ENCODE measurements at places on chromosomes 12 and 14.

DNA sequence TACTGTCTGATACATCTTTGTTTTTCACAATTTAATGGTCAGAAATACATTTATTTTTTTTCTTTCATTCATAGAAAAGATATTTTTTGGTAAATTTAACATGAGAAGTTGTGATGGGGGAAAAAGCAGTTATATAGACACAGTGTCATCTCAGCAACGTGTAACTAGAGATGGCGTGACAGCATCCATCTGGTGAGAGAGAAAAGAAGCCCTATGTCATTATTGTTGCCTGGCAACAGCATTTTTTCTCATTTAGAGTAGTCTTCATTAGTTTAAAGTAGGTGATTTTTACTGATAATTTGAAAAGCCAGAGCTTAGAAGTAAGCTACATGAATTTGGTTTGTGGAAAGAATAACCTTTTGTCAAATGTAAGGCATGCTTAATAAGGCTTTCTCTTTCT, 128.6 kb downstream of the ACSS3 start:
- no peak for DNase-seq

GRCh38 chr12:26196421-26196716, 996 bp downstream of the SSPN start:
- no peak for DNase-seq

DNA sequence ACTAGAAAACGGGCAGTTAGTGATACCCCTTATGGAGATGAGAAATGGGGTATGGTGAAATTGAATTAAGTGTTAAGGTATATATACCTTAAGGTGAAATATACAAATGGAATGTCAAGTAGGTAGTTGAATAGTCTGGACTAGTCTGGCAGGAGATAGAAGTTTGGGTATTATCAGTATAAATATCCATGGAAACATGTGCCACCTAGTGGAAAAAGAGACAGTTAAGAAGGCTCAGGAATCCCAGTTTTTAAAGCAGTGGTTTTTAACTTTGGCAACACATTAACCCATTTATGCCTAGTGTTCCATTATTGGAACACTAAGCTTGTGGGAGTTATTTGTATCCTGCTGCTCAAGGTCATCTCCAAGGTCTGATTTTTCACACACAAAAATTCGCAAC, 38.6 kb upstream of the TPH2 start:
- DNase-seq = no peak

GRCh38 chr12:101634724-101635123, 40.0 kb downstream of the MYBPC1 start:
- no peak for DNase-seq

DNA sequence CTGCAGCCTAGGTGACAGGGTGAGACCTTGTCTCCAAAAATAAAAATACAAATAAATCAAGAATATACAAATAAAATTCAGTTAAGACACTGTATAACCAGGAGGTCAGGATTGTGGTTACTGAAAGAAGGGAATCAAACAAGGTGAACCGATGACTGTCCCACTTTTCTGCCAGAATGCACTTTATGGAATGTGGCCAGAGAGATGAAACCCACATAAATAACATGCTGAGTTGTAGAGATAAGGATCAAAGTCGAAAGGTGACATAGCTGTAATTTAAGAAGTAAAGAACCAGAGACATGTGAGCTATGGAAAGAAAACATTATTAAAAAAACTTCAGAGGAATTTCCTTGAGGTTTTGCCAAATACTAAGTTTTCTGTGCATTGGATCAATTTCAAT, 1098.2 kb upstream of the USP15 start:
- no peak for DNase-seq

GRCh38 chr14:101820283-101820798, 58.8 kb downstream of the PPP2R5C start:
- no peak for DNase-seq

DNA sequence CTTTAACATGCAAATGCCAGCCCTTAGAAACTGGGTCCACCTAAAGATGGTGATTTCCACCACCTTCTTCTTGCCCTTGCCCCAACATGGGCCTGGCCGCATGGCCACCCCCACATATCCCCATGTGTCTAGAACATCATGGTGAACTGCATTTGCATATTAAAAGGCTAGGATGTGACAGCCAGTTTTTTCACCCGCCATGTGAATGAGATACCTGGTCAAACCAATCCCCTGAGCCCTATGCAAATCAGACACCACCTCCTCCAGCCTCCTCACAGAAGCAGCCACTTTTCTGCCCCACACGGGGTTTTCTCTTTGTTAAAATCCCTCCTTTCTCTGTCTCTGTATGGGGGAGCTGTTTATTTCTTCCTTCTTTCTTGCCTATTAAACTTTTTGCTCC, 1322.5 kb downstream of the FSCB start:
- no peak for DNase-seq

DNA sequence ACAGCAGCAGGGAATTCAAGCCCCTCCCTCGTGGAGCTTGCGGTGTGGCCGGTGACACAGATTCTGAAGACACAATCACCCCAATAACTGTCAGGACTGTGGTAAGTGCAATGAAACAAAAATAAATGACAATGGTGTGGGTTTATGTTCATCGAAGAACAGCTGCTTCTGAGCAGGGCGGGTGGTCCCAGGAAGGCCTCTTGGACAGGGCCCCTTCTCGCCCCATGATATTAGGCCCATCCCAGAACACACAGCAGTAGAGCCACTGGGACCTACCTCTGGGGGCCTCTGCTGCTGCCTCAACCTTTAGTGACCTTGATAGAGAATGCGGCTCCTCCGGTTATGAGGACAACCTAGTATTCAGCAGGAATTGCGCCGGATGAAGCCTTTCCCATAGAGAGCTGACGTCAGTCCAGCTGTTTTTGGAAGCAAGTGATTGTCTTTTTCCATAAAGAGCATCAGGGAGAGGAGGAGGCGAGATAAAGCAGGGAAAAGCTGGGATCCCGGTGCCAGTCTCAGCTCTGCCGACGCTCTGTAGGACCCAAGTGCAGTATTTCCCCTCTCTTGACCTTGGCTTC, 84.1 kb upstream of the BCL11B start:
- no peak for DNase-seq

GRCh38 chr14:79487632-79488031, 723.7 kb downstream of the DIO2 start:
- no peak for DNase-seq

- DNase-seq = no peak
Observed at GRCh38 chr12:79929065-79929464, 5.8 kb downstream of the PPP1R12A start.

DNA sequence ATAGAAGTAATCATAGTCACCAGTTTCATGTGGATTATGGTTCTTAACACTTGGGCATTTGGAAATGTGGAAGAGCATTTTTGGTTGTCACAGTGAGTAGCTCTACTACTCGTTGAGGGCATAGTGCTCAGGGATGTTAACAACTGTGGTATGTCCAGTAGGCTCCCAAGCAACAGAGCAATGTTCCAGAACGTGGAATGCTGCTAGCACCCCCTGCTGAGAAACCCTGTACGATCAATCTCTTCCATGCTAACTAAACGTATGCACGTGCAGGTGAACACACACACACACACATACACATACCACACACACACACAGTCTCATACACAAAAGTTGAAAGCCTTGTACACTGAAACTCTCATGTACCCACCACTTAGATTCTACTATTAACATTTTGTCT, 16.6 kb upstream of the GNPTAB start:
- DNase-seq = no peak

- no peak for DNase-seq
Observed at GRCh38 chr12:46803517-46803916, 22.3 kb downstream of the SLC38A4 start.

DNA sequence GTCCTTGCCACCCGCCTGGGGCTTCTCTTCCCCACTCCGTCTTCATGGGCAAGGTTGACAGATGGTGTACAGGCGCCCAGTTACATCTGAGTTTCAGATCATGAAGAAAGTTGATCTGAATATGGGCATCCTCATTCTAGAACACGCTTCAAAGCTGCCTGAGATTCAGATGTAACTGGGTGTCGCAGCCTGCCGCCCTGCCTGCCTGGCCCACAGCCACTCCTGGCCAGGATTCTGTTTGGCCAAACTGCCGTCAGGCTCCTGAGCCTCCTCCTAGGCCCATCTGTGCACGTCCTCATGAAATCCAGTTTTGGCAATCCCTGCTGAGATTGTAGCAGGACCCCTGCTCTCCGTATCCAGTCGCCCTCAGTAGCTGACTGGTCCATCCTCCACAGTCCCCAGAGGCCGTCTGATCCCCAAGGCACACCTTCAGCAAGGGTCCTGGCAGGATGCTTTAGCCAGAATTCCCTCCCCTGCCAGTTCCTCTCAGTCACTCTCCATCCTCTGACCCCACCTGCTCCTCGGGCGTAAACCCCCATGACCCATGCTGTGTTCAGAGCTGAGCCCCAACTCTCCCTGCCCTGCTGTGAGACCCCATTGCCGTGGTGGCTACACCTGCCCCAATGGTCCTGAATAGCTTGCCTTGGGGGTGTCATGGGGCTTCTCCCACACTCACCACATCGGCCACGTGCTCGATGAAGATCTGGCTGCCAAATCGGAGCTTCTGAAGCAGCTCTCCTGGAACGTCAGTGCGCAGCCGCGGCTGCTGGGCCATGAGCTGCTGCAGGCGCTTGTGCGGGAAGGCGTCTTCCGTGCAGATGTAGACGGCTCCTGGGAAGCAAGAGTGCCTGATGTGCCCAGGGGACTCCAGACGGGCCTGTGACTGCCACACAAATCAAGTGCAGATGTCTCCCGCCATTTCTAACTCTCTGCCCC, 12.5 kb downstream of the XRCC3 start:
- DNase-seq = no peak

DNA sequence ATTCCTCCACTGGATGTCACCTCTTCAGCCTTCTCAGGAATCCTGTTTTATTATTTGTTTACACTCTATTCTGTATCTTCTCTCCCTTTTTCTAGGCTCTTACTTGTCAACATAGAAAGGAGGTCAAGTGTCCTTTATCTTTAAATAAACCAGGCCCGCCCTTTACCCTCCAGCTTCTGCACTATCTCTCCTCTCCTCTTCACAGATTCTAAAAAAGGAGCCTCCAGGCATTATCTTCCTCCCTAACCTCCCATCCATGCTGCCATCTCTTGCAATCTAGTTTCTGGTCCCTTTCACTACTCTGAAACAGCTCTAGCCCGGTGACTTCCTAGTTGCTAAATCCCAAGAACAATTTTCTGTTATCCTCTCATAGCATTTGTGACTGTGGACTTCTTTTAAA, 24.1 kb upstream of the ARID2 start:
- DNase-seq = no peak

- DNase-seq = no peak
Observed at GRCh38 chr12:85681333-85681732, 154.9 kb downstream of the RASSF9 start.

- DNase-seq = no peak
Observed at GRCh38 chr12:114403690-114404066, 2.3 kb downstream of the TBX5 start.

GRCh38 chr12:105946493-105946901, 192.3 kb downstream of the NUAK1 start:
- no peak for DNase-seq

DNA sequence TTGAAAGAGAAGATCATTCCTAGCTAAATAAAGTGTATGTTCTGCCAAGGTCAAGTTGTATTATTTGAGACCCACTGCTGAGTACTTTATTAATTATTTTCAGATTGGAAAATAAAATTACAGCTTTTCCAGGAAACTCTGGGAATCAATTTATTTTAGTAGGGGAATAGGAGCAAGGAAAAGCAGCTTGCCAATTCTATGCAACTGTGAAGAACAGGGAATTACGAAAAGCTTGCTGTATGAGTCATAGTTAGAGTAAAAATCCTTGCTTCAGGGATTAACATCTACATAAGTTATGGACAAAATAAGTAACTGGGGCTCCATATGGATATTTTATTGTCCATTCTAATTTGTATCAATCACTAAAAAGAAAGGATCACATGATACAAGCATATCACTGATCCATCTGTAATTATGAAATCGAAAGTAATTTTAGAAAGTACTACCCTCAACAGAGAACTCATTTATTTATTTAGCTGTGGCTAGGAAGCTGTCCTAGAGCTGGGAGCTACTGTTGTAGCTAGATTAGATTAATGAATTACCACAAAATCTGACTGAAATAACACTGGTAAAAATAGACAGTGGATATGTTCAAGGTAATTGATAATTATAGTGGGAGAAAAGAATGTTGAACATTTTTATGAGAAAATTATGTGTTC, 303.5 kb upstream of the NPAS3 start:
- no peak for DNase-seq

- DNase-seq = no peak
Observed at GRCh38 chr14:54711812-54712464, 145.0 kb downstream of the SAMD4A start.

DNA sequence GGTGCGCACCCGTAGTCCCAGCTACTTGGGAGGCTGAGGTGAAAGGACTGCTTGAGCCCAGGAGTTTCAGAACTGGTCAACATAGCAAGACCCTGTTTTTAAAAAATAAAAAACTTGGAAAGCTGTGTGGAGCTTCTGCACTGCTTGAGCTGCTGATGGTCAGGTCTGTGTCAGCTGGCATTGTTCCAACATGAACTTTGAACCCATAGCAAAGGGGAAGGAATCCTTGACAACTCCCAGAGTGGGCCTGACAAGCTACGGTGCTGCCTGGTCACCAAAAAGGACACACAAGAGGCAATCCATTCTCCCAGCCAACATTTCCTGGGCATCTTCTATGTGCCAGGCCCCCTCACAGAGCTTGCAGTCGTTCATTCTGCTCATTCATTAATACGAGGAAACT, 16.4 kb upstream of the LTBP2 start:
- no peak for DNase-seq

DNA sequence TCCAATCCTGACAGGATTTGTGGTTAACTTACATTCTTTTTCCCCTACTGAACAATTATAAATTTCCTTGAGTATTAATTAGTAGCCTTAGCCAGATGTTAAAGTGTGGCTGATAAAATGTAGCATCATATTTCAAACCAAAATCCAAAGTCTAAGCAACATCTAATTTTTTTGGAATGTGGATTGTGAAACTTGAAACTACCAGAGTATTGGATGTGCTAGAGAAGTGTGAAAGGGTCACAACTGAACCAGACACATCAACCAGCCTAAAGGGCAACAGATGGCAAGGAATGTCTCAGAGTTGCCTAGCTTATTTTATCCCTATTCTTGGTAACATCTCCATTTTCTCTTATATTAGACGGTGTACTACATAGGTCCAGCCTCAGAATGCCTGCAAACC, 153.1 kb upstream of the DCN start:
- no peak for DNase-seq

DNA sequence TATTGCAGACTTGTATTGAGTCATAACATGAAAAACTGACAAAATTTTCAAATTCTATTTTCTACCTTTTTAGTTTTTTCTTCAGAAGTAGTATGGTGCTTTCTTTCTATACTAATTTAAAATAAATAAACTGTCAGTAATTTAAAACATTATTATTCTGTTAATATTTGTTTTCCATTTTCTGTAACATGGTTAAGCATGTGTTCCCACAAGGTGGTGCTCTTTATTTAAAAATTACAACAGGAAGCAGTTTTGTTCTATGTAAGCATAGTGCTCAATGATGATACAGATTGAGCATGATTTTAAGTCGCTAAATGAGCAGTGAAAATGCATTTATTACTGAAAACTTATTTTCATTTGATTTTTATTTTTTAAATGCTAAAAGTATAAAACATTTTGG, 114.6 kb downstream of the PPFIA2 start:
- DNase-seq = no peak

- DNase-seq = peak; percentile 34
Observed at GRCh38 chr12:95102916-95103671, 29.7 kb upstream of the NR2C1 start.

- DNase-seq = no peak
Observed at GRCh38 chr12:113463746-113464451, 7.8 kb downstream of the LHX5 start.

GRCh38 chr14:22883173-22883976, at the start of gene REM2:
Gene REM2 (plus strand): TSS chr14:22883222. CDS start chr14:22883288, 66 bp downstream.
- DNase-seq = no peak

- no peak for DNase-seq
Observed at GRCh38 chr12:42299392-42300308, 26.2 kb downstream of the ZCRB1 start.

Measured in HL-60 (cell line).